Stimulated activated CD8-positive, alpha-beta memory T cell treated with anti-CD3 and anti-CD28 coated beads, Interleukin-4, amount 100 ng/mL, for 1 hour (primary cell): ENCODE measurements at places on chromosomes 7 and 10.

- DNase-seq, result no peak
These were observed 58.3 kb downstream of the SGMS1 start for GRCh38 chr10:50565301-50566083.

- DNase-seq, result no peak
These were observed 78.9 kb downstream of the ANK3 start for GRCh38 chr10:60310740-60311139.

GRCh38 chr7:25216837-25217236 lies 11.4 kb downstream of the NPVF start:
- DNase-seq, result no peak

GRCh38 chr7:98252425-98253054 lies 508 bp upstream of the TECPR1 start:
- DNase-seq, result no peak

DNA sequence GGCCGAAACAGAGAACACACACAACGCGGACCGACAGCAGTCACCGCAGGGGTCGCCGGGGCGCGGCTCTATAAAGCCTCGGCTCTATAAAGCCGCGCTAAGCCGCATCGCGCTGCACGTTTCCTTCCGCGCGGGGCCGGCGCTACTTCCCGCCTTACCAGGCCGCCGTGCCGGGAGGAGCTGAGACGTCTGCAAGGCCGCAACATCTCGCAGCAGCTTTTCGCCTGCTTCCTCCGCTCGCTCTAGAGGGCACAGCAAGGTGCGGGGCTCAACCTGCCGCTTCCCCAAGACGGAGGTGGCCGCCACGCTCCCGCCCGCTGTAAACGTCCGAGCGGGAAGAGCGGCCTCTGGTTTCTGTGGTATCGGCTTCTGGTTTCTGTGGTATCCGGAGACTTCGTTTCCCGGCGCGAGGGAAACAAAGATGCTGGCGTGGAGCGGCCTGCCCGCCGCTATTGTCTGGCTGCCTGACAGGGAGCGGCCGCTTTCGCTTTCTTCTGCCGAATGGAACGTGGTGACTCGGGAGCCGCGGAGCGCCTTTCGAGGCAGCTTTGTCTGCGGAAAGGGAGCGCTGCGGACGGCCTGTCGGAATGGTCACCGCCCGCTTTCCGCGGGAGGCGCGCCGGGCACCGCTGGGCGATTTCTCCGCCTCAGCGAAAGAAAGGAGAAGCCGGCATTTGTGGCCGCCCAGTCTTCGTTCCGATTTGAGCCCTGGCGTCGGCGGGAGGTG lies 91.8 kb downstream of the SPAG6 start:
- DNase-seq, result peak; percentile 69

DNA sequence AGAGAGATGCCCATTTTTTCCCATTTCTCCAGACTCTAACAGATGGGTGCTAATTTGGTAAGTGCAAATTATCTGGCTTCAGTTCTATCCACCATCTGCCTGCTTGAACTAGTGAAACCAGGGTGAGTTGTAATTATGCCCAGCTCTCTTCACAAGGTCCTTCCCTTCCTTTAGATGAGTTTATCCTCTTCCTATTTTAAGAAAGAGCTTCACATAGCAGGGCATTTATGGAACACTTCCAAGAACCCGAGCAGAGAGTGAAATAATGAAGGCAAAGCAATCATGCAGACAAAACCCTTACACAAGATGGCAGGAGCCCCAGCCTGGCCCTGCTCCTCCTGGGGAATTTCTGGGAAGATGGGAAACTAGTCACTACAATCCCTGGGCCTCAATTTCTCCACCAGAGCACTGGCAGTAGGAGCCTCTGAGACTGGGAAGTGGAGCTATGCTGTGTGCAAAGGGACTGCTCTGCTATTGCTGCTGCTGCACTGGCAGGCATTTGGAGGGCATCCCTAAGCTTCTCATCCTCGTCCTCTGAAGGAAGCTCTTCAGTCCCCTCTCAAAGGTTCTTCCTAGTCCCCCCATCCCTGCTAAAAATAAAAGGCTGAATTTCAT lies 33.7 kb upstream of the PLXNA4 start:
- no peak for DNase-seq

DNA sequence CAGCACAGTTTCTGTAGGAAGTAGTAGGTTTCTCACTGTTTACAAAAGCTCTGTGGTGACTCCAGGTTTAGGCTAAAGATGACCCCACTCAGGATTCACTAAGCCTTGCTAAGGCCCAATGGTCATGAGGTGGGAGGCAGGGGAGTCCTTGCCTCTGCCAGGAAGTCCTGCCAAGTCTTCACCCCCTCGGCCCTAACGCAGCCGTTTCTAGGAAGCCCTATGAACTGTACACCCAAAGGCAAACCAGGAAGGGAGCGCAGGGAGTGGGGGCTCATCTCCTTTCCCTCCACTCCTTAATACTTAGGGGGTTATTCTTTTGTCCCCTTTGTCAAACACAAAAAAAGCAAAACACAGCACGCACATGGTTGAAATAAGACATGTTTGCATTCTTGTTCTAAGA lies 64.6 kb downstream of the CTBP2 start:
- no peak for DNase-seq

DNA sequence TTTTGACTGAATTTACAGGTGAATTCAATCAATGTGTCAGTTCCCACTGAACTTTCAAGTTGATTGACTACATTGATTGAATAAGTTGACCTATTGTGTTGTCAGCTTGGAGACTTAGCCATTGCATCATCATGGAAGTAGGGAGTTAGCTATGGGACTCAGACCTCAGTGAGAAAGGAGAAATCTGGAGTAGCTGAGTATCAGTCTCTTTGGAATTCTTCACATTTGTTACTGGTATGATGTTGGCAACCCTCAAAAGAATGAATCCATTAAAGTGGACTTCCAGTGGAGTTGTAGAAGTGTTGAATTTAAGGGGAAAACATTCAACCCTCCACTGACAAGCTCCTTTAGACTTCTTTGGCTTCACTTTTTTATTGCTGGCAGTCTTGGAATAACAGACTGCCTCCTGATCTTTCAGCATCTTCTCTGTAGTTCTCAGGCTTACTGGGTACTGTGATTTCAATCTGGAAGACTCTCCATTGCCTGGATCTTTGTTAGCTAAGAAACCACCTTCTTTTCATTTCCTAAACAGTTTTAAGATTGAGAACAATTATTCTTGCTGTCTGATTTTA lies 160.3 kb upstream of the NRP1 start:
- no peak for DNase-seq

DNA sequence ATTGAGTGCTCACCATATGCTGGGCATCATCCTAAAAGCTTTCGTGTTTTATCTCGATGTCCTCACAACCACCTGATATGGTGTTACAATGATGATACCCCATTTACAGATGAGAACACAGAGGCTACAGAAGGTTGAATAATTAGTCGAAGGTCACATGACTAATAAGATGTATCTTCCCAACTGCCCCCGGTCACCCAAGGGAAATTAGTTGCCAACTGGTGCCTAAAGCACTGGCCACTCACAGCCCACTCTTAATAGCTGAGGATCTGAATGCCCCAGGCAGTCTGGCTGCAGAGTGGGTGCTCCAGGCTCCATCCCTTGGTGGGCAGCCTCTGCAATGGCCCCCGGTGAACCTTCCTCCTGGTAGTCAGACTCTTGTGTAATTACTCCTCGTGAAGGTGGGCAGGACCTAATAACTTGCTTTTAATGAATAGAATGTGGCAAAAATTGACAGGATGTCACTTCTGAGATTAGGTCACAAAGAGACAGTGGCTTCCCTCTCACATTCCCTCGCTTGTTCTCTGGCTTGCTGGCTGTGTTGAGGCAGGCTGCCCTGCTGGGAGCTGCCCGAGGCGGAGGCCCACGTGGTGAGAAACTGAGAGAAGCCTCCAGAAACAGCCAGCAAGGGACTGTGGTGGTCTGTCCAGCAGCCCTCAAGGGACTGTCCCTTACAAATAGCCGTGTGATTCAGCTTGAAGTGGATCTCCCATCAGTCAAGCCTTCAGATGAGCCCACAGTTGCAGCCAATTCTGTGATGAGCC lies 109.4 kb downstream of the ARHGAP22 start:
- no peak for DNase-seq

DNA sequence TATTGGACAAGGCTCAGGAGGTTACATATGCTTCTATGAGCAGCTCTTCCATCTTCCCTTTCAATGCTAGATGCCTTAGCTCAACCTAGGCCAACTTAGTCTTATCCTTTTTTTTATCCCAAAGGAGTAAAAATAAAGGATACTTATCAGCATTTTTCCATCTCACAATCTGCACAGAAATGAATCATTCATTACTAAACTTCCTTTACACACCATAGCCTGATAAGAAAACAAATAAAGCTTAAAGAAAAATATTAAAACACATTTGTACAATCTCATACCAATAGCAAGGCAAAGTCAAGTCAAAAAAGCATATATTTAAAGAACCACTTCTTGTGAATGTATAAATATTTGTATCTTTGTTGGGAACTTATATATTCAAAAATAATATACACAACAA lies 407.4 kb downstream of the GRM8 start:
- DNase-seq, result no peak
